Pancreas (tissue), 10 donors: ENCODE measurements at places on chromosomes 3 and 15. TPM values are rescaled to one million over a fixed set of nuclear protein-coding genes. Genes with fewer than 3 reads are reported as not detected.

The SUMF1 gene
- polyA plus RNA-seq = 15.5 TPM

The IMPG2 gene
- polyA plus RNA-seq = 0.14 TPM

The MORC1 gene
- polyA plus RNA-seq = not detected

The ST3GAL6 gene
- polyA plus RNA-seq = 5.7 TPM

GRCh38 chr3:169213956-169214355 is 449.6 kb downstream of the MECOM start:
- H3K36me3 ChIP-seq = no peaks in the 10 kb centered on the region
- DNase-seq = no peak
- H3K27me3 ChIP-seq = no peaks in the 10 kb centered on the region
- H3K27ac ChIP-seq = no peak overlapping the region

DNA sequence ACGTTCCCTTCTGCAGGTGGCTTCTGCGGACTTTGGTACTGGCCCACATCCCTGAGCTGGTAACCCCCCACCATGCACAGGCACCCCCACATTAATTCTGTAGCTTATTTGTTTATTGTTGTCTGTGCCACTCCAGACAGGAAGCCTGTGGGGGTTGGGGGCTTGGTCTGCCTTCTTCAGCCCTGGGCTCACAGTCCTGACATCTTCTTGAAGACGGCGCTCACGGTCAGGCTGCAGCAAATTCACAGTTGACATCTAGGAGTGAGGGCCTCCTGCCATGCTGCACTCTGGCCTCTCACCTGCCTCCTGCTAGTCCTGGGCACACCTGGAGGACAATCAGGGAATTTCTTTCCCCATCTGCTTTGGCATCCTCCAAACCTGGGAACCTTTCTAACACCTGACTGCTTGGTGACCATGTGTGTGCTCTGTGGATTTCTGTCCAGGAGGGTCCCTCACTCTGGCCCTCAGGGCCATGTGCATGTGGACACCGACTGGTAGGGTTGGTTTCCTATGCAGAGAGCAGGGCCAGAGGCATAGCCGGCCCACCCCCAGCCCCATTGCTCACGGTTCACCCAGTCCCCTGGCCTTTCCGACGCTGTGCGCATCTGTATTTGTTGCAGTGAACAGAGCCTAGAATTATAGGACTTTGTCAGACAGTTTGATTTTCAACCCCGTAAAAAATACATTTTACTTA is 68.8 kb downstream of the APBA2 start:
- H3K4me1 ChIP-seq = no peaks in the 10 kb centered on the region
- H3K27ac ChIP-seq = no peak overlapping the region
- no peak for DNase-seq
- H3K36me3 ChIP-seq = no peaks in the 10 kb centered on the region

GRCh38 chr3:49054344-49054862 is 25.2 kb upstream of the IMPDH2 start:
- no peak overlapping the region for H3K27ac ChIP-seq
- H3K4me3 ChIP-seq = no peak overlapping the region
- no peaks in the 10 kb centered on the region for H3K27me3 ChIP-seq
- no peak for DNase-seq
- H3K4me1 ChIP-seq = no peaks in the 10 kb centered on the region
- H3K36me3 ChIP-seq = peaks cover 30% of the 10 kb centered on the region

DNA sequence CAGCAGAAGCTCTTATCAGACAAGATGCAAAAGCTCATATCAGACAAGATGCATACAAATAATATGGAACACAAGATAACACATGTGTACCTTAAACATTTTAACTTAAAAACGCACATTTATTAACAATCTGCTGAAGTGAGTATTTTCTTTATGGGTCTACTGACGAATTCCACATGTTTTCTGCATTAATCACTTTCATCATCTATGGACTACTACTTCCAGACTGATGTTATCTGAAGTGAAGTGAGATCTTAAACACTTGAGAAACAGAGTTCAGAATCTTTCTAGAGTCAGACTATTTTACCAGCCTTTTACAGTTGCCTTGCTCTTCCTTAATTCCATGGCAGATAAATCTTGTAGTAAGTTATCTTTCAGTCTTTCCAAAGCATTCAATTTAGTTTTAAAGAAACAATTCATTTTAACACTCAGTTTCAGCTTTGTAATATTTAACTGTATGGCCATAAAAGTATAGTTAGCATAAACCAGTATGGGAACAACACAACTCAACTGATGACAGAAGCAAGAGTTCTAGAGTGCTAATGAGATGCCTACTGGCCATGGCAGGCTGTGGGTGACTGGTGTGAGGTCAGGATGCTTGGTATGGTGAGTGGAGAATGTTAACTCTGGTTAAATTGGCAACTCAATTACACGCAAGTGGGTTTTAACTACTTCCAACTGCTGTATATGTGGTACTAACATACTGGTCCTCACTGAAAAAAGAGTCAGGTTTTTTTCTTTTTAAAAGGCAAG is 9.8 kb downstream of the CMTM6 start:
- no peak for DNase-seq
- no peaks in the 10 kb centered on the region for H3K27me3 ChIP-seq
- peaks cover 19% of the 10 kb centered on the region for H3K4me1 ChIP-seq

GRCh38 chr15:47791161-47791560 is 73.9 kb downstream of the SEMA6D start:
- no peaks in the 10 kb centered on the region for H3K36me3 ChIP-seq
- no peak overlapping the region for H3K4me3 ChIP-seq
- no peak for DNase-seq
- no peaks in the 10 kb centered on the region for H3K27me3 ChIP-seq

DNA sequence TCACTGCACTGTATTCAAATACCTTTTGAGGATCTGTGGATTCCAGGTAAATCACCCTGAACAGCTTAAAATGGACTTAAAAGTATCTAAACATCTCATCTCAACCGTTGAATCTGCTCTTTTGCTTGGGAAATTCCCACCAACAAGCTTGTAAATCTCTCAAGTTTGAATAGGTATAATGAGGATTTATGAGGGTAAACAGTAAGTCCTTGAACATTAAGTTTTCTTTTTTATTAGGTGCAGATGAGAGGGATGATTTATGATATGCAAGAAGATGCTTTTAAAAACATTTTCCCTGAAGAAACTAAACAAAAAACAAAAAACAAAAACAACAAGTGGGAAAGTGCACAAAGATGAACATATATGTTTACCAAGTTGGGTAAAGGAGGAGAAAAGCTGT is 290.6 kb downstream of the ROBO1 start:
- no peaks in the 10 kb centered on the region for H3K36me3 ChIP-seq
- H3K27ac ChIP-seq = no peak overlapping the region
- no peak overlapping the region for H3K4me3 ChIP-seq
- no peaks in the 10 kb centered on the region for H3K4me1 ChIP-seq

DNA sequence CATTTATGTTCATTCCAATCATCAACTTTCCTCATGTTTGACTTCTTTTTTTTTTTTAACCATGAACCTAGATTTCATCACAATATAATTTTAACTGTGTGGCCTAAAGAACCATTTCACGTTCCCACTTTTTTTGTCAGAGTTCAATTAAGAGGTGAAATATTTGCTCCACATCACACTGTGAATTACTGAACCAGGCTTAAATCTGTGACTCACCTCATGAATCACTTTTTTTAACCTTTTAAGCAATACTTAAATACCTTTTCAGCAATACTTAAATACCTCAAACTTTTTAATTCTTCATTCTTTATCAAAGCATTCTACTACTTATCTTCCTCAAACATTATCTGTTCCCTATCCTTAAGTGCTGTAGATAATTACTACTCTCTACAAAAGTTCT is 137.6 kb downstream of the SI start:
- no peaks in the 10 kb centered on the region for H3K36me3 ChIP-seq
- no peak for DNase-seq
- H3K4me3 ChIP-seq = no peak overlapping the region
- no peaks in the 10 kb centered on the region for H3K27me3 ChIP-seq
- H3K27ac ChIP-seq = no peak overlapping the region

GRCh38 chr3:155252021-155252420 is 41.5 kb downstream of the STRIT1 start:
- no peaks in the 10 kb centered on the region for H3K27me3 ChIP-seq
- no peak overlapping the region for H3K4me3 ChIP-seq
- no peaks in the 10 kb centered on the region for H3K36me3 ChIP-seq
- H3K4me1 ChIP-seq = no peaks in the 10 kb centered on the region

GRCh38 chr15:25136119-25136518 is 181.3 kb downstream of the SNRPN start:
- no peak overlapping the region for H3K4me3 ChIP-seq
- H3K27ac ChIP-seq = no peak overlapping the region
- no peak for DNase-seq

DNA sequence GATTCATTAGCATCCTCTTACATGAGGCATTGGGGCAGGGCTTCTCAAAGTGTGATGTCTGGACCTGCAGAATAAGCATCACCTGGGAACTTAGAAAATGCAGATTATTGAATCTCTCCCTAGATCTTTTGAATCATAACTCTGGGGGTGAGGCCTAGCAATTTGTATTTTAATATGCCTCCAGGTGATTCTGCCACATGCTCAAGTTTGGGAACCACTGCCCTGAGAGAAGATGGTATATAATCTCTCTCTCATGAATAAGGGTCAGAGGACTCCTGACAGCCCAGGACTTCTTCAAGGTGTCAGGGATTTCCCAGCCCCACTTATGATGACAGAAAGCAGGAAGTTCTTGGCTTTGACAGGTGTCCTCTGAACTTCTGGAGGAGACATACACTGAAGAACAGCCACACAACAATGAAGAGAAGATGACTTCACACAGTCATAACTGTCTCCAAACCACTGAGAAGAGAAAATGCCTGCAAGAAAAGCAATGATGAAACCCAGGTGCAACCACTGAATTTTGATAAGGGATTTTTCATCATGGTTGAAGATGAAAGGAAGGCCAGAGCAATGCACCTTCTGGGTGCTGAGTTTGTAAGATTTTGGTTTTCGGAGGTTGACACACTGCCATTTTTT is 211.9 kb upstream of the MRPL3 start:
- H3K4me3 ChIP-seq = no peak overlapping the region
- no peaks in the 10 kb centered on the region for H3K27me3 ChIP-seq
- no peak overlapping the region for H3K27ac ChIP-seq

DNA sequence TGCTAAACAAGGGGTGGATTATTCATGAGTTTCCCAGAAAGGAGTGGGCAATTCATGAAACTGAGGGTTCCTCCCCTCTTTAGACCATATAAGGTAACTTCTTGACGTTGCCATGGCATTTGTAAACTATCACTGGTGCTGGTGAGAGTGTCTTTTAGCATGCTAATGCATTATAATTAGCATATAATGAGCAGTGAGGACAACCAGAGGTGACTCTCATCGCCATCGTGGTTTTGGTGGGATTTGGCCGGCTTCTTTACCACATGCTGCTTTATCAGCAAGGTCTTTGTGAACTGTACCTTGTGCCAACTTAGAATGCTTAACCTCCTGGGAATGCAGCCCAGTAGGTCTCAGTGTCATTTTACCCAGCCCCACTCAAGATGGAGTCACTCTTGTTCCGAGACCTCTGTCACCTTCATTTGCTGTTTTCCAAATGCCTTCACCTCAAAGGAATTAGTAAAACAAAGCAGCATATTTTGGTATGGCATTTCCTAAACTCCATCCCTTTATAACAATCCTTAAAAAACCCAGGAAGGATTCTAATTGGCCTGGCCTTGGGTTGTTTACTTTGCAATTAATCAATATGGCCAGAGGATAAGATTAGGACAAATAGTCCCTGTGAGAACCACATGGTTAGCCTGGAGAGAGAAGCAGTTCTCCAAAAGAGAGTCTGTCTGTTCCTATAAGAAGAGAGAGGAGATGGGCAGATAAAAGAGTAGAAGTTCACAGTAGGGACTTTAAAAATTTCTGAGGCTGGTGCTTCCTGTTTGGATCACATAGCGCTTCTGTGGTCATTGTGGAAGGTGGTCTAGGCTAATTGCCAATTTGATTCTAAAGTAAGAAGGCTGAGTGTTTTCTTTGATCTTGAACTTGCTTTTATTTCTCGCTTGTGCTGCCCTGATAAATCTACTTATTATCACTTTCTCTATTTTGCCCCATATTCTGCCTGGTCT is 155.2 kb upstream of the EOMES start:
- peaks cover 17% of the 10 kb centered on the region for H3K4me1 ChIP-seq
- H3K36me3 ChIP-seq = no peaks in the 10 kb centered on the region
- H3K27me3 ChIP-seq = no peaks in the 10 kb centered on the region

- H3K4me1 ChIP-seq = no peaks in the 10 kb centered on the region
- H3K36me3 ChIP-seq = no peaks in the 10 kb centered on the region
- no peak for DNase-seq
- no peaks in the 10 kb centered on the region for H3K27me3 ChIP-seq
- H3K4me3 ChIP-seq = no peak overlapping the region
These were observed 50.0 kb downstream of the ROPN1B start for GRCh38 chr3:126018995-126019394.

GRCh38 chr15:50613600-50613999 is 67.1 kb upstream of the USP50 start:
- no peak overlapping the region for H3K4me3 ChIP-seq
- no peak overlapping the region for H3K27ac ChIP-seq
- H3K36me3 ChIP-seq = peaks cover 37% of the 10 kb centered on the region
- no peaks in the 10 kb centered on the region for H3K27me3 ChIP-seq

- peaks cover 3% of the 10 kb centered on the region for H3K4me1 ChIP-seq
- DNase-seq = no peak
- no peak overlapping the region for H3K27ac ChIP-seq
- H3K4me3 ChIP-seq = no peak overlapping the region
- no peaks in the 10 kb centered on the region for H3K27me3 ChIP-seq
These were observed 31.6 kb downstream of the TIPARP start for GRCh38 chr3:156705761-156706616.

- H3K4me3 ChIP-seq = no peak overlapping the region
- no peaks in the 10 kb centered on the region for H3K36me3 ChIP-seq
- H3K4me1 ChIP-seq = peaks cover 6% of the 10 kb centered on the region
- DNase-seq = no peak
These were observed 6.5 kb downstream of the KLHL24 start for GRCh38 chr3:183641882-183642281.

DNA sequence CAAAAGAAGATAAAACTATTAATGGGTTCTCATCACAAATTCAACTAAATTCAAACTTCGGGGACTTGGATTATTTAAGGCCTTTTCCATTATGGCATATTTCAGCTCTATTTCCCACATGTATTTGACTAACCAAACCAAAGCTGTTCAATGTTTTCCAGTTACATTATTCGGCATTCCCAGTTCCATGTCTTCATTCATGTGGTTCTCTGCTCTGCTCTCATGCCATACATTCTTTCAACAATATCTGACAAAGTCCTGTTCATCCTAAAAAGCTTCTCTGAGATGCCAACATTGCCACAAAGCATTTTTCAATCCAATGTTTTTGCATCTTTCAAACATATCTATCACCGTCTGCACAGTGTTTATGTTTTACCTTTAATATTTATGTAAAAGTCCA is 141.4 kb downstream of the GREM1 start:
- no peaks in the 10 kb centered on the region for H3K4me1 ChIP-seq
- H3K27me3 ChIP-seq = no peaks in the 10 kb centered on the region
- DNase-seq = no peak
- H3K36me3 ChIP-seq = no peaks in the 10 kb centered on the region
- no peak overlapping the region for H3K27ac ChIP-seq
- no peak overlapping the region for H3K4me3 ChIP-seq
